ENCODE measurements at places on chromosomes 7 and 10. TPM values are rescaled to one million over a fixed set of nuclear protein-coding genes. Genes with fewer than 3 reads are reported as not detected.

Gene FAM131B
- total RNA-seq = 91.1 TPM

Gene PRTFDC1
- 35.7 TPM for total RNA-seq

Gene DNMBP
- 2.7 TPM for total RNA-seq

Gene GAD2
- total RNA-seq = 9.7 TPM

Gene ATG9B
- 1.9 TPM for total RNA-seq

Gene NKX2-3
- total RNA-seq = not detected

Gene ZP3
- 1.4 TPM for total RNA-seq

Gene SLC18A3
- total RNA-seq = not detected

Measured in occipital lobe (tissue), 3 donors.